ENCODE measurements at places on chromosomes 11 and 22.

DNA sequence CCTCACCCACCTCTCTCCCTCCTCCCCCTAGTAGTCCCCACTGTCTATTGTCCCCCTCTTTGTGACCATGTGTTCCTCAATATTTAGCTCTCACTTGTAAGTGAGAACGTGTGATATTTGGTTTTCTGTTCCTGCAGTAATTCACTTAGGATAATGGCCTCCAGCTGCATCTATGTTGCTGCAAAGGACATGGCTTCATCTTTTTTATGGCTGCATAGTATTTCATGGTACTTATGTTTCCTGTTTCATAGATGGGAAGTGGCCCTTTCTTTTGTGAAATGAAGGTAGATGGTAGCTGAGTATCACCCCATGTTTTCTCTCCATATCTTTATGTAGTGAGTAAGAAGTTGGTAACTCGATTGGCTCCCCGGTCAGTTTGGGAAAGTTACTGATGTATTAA lies 66.6 kb upstream of the CREB3L1 start:
- no peak for DNase-seq

DNA sequence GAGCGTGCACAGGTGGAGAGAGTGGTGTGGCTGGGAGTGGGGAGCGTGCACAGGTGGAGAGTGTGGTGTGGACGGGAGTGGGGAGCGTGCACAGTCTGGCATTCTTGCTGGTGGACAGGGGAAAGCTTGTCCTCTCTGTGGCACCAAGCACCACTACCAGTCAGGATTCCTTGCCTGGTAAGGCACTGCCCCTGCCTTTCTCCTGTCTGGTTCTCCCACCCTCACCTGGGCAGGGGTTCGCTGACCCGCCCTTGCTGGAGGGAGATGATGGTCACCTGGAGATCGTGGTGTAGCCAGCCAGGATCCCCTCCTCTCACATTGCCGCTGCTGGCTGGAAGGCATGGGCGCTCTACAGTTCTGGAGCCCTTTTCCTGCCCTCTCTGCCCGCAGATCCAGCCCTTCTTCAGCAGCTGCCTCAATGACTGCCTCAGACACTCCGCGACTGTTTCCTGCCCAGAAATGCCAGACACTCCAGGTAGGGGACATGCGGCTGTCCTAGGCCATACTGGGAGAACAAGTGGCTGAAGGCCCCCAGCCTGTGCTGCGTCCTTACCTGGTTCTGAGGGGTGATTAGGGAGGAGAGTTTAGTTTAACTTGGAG lies 16.7 kb downstream of the TMEM121B start:
- DNase-seq, result no peak

DNA sequence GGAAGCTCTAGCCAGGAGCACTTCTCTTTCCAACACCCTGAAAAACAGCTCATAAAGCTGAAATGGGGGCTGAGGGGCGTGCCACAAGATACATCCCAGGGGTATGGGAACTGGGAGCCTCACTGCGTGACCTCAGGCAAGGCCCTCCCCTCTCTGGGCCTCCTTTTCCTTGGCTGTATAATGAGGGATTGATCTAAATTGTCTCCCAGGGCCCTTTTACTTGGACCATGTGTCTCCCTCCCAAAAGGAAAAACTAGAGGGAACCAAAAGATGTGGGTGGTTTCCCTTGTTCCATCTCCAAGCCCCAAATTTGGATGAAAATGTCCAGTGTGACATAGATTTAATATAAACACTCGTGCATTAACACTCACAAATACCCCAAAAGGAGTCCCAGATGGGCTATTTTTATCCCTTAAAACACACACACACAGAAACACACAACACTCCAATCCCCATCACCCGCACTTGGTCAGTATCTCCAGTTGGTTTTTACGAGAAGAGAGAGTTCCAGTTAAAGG lies 25.9 kb upstream of the SMTN start:
- DNase-seq, result no peak

DNA sequence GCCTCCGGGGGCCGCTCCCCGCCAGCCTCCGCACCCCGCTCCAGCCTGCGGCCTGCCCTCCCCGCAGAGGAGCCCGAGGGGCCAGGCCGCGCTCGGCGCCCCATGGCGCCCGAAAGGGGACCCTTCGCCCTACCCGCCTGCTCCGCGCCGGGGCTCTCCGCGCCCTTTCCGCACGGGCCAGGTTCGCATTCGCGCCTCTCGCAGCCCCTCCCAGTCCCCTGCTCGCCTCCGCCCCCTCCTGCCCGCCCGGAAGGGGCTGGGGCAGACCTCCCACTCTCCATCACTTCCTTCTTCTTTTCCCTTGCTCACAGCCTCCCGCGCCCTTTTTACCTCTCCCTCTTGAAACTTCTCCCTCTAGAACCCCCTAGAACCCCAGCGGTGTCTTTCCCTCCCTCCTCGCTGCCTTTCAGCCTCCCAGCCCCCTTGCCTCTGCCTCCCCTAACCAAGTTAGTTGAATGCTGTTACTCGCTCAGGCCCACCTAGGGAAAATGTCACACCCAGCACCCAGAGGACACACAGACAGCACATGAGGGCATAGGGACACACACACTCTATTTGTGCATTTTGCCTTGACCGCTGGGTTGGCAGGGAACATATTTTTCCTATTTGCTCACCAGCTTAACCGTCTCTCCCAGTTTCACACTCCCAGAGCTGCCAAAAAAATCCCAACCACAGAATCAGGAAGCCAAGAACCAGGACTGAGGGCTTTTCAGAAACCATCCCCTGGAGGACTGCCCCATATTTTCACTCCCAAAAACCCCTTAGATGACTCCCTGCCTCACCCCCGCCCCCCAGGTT lies at the start of gene SLC43A3:
TSS of gene SLC43A3 (minus strand) at position 193 of the 798 bp plus-strand sequence. CDS start 949 bp downstream, outside the sequence.
- no peak for DNase-seq

Measured in esophagus squamous epithelium (tissue), 5 donors.